ENCODE measurements at places on chromosomes 5 and 9. TPM values are rescaled to one million over a fixed set of nuclear protein-coding genes. Genes with fewer than 3 reads are reported as not detected.
A peak's percentile ranks its signal among the peaks of the same experiment; 100 is the strongest.

Gene FBP2
- total RNA-seq: not detected

GRCh38 chr5:135405082-135405481 is 6.1 kb upstream of the MACROH2A1 start:
- no peak overlapping the region for H3K27ac ChIP-seq
- no peak overlapping the region for H3K4me3 ChIP-seq
- peaks cover 35% of the 10 kb centered on the region for H3K27me3 ChIP-seq
- peaks cover 6% of the 10 kb centered on the region for H3K4me1 ChIP-seq

Gene HEMGN
- total RNA-seq: not detected

Gene NSG2
- total RNA-seq: not detected

Gene LECT2
- total RNA-seq: not detected

DNA sequence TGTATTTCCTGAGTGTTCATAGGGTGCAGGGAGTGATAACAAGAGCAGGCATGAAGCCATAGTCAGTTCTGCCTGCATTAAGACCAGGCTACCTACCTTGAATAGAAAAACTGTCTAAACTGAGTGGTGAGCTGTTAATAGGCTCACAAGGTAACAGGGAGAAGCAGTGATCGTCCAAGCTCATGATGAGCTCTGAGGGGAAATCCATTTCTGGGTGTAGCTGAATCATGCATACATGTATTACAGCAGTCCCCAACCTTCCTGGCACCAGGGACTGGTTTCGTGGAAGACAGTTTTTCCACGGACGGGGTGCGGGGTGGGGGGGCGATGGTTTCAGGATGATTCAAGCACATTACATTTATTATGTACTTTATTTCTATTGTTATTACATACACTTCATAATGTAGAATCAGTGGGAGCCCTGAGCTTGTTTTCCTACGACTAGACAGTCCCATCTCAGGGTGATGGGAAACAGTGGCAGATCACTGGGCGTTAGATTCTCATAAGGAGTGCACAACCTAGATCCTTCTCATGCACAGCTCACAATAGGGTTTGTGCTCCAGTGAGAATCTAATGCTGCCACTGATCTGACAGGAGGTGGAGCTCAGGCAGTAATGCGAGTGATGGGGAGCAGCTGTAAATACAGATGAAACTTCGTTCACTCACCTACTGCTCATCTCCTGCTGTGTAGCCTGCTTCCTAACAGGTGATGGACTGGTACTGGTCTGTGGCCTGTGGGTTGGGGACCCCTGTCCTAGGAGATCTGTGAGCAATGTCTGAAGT is 100.0 kb upstream of the IL6ST start:
- no peaks in the 10 kb centered on the region for H3K36me3 ChIP-seq
- no peak for DNase-seq
- H3K27me3 ChIP-seq: no peaks in the 10 kb centered on the region
- H3K4me1 ChIP-seq: peaks cover 25% of the 10 kb centered on the region
- H3K4me3 ChIP-seq: no peak overlapping the region
- no peak overlapping the region for H3K27ac ChIP-seq

Gene POU5F2
- total RNA-seq: 1.0 TPM

DNA sequence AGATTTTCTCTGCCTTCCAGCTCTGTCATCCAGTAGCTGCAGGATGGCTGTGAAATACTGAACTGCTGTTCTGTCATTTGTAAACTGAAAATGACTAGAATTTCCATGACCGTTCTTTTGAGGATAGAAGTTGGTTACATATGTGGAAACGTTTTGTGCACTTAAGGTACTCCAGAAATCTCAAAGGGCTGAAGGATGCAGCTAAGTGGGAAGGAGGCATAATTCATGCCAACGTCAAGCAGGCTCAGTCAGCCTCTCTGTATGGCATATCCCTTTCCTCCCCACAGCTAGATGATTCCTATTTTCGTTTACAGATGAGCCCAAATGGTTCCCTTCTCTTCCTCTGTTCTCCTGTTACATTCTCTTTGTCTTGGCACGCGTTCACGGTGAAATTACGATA is 257.6 kb downstream of the FBXL7 start:
- H3K4me1 ChIP-seq: peaks cover 24% of the 10 kb centered on the region
- H3K27ac ChIP-seq: no peak overlapping the region
- no peaks in the 10 kb centered on the region for H3K36me3 ChIP-seq

GRCh38 chr5:177330991-177331842 is 19.5 kb upstream of the MXD3 start:
- peaks cover 39% of the 10 kb centered on the region for H3K36me3 ChIP-seq
- H3K27me3 ChIP-seq: no peaks in the 10 kb centered on the region
- no peak overlapping the region for H3K27ac ChIP-seq
- DNase-seq: no peak
- peaks cover 13% of the 10 kb centered on the region for H3K4me1 ChIP-seq

Gene C9
- total RNA-seq: not detected

GRCh38 chr5:32932241-32932935 is 221.3 kb downstream of the NPR3 start:
- H3K27me3 ChIP-seq: no peaks in the 10 kb centered on the region
- no peak overlapping the region for H3K4me3 ChIP-seq
- no peaks in the 10 kb centered on the region for H3K36me3 ChIP-seq
- peaks cover 30% of the 10 kb centered on the region for H3K4me1 ChIP-seq

- H3K27me3 ChIP-seq: no peaks in the 10 kb centered on the region
- H3K36me3 ChIP-seq: peaks cover 4% of the 10 kb centered on the region
- no peak overlapping the region for H3K27ac ChIP-seq
- peaks cover 20% of the 10 kb centered on the region for H3K4me1 ChIP-seq
Observed at GRCh38 chr5:124253203-124253810, 493.1 kb downstream of the ZNF608 start.

DNA sequence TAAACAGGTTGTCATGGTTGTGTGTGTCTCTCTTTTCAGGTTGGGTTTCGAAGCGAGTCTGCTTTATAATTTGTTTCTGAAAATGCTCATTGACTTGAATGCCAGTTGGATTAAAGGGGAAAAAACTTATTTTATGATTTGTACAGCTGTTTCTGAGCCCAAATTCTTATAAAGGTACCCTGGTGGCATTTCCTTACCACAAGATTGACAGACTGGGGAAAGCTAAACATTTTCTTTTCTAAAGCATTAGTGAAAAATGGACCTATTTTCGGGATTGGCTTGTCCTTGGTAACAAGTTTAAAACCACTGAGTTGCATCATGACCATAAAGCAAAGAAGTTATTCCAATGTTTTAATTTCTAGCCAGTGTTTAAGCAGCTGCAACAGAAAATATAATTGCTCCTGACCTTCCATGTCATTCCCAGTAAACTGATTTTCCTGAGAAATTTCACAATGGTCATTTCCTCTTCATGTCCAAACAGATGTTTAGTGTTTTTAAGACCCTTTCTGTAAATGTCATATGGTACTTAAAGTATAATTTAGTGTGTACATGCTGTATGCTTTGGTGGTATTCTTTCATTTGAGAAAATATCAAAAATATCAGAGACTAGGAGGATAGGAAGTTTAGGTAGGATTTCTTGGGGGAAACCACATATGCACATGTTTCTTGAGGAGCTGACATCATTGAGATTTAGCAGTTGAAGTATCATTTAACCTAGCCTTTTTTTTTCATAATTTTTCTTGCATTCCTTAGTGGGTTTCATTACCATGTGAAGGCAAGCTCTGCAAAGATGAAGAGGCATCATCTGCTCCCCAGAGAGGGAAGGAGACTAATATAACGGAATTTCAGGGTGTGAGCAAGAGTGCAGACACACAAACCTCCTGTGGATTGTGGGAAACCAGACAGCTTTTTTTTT is 667.1 kb upstream of the RGMB start:
- DNase-seq: no peak
- H3K27ac ChIP-seq: peak overlapping the region; percentile 89
- H3K27me3 ChIP-seq: no peaks in the 10 kb centered on the region
- H3K36me3 ChIP-seq: no peaks in the 10 kb centered on the region
- peak overlapping the region; percentile 19 for H3K4me3 ChIP-seq

- H3K4me3 ChIP-seq: no peak overlapping the region
- no peak for DNase-seq
- H3K27ac ChIP-seq: no peak overlapping the region
- H3K4me1 ChIP-seq: no peaks in the 10 kb centered on the region
- peaks cover 3% of the 10 kb centered on the region for H3K27me3 ChIP-seq
Observed at GRCh38 chr9:119020284-119020683, 349.0 kb downstream of the BRINP1 start.

GRCh38 chr5:173014671-173015070 is 31.1 kb downstream of the ATP6V0E1 start:
- peaks cover 37% of the 10 kb centered on the region for H3K4me1 ChIP-seq
- DNase-seq: no peak
- peaks cover 7% of the 10 kb centered on the region for H3K36me3 ChIP-seq

GRCh38 chr5:90982576-90982975 is 400.5 kb downstream of the ARRDC3 start:
- H3K4me1 ChIP-seq: no peaks in the 10 kb centered on the region
- no peak overlapping the region for H3K4me3 ChIP-seq
- no peak for DNase-seq
- no peak overlapping the region for H3K27ac ChIP-seq

DNA sequence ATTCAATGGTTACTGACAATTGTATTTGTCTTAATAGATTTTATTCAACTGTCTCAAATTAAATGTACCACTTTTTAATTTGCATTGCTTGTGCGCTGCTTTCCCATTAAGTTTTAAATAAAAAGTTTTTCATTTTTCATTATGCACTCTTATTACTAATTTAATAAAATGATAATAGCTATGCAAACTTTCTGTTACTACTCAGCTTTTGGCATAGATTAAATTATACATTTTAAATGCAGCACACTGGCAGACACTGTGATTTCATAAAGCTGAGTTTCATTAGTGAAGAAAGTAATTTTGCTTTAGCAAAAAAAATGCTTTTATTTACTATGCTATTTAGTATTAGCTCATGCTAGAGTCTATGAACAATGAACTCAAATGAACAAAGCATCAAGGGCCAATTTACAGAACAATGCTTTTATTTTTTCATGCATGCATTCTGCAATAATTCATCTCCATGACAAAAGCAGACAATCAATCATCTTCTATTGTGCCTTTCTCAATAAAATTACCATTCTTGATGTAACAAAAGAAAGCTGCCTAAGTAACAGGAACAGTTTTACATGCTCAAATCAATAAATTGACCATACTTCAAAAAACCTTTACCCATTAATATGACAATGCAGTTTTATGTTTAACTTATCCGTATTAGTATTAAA is 595.2 kb upstream of the ARRDC3 start:
- peaks cover 2% of the 10 kb centered on the region for H3K27me3 ChIP-seq
- no peaks in the 10 kb centered on the region for H3K4me1 ChIP-seq
- no peaks in the 10 kb centered on the region for H3K36me3 ChIP-seq
- no peak for DNase-seq
- H3K4me3 ChIP-seq: no peak overlapping the region

DNA sequence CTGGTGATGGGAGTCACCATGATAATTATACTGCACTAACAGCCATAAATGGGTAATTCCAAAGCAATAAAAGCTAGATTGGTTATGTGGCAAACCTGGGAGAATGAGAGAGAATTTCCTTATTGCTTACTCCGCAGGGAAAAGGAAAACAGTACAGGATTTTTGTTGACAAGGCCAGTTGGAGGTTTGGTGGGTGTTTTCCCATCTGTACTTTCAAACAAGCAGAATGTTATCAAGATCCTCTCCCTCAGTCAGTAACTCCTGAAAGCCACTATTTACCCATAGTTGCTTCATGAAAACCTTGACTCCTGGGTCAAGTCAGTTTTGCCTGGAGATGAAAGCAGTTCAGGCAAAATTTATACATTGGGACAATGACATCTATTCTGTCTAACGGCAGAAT is 26.4 kb downstream of the IL9 start:
- H3K27ac ChIP-seq: no peak overlapping the region
- peaks cover 15% of the 10 kb centered on the region for H3K27me3 ChIP-seq
- no peaks in the 10 kb centered on the region for H3K36me3 ChIP-seq
- no peak for DNase-seq

Gene TNFSF15
- total RNA-seq: 0.73 TPM

GRCh38 chr5:56183506-56183905 is 49.6 kb downstream of the ANKRD55 start:
- peaks cover 7% of the 10 kb centered on the region for H3K4me1 ChIP-seq
- H3K27me3 ChIP-seq: no peaks in the 10 kb centered on the region
- no peaks in the 10 kb centered on the region for H3K36me3 ChIP-seq
- H3K4me3 ChIP-seq: no peak overlapping the region

Gene TPPP
- 0.13 TPM for total RNA-seq

DNA sequence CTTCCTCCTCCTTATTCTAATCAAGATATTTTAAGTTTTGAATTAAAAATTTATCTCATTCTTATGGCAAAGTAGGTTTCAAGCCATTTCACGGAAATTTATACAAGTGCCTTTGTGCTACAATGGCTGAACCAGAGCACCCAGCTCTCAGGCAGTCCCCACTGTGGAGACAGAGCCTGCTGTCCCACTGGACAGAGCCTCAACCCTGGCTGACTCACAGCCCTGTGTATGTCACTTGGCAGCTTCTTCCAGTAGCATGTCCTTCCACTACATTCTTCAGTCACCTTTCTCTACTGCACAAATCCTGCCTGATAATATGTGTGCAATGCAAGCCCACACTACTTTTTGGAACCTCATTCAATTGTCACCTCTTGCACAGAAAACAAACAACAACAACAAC is 253.1 kb downstream of the PDE4D start:
- H3K4me3 ChIP-seq: no peak overlapping the region
- peaks cover 5% of the 10 kb centered on the region for H3K36me3 ChIP-seq
- no peaks in the 10 kb centered on the region for H3K27me3 ChIP-seq
- H3K4me1 ChIP-seq: peaks cover 28% of the 10 kb centered on the region

- no peak within 1 kb of the TSS for H3K27ac ChIP-seq
- H3K4me1 ChIP-seq: peaks cover 8% of the 10 kb centered on the region
- no peak for DNase-seq
- peaks cover 65% of the 10 kb centered on the region for H3K27me3 ChIP-seq
- peaks cover 3% of the 10 kb centered on the region for H3K36me3 ChIP-seq
Observed at GRCh38 chr9:101738566-101739183, at the start of gene GRIN3A. GRIN3A (minus strand) TSS chr9:101738647; CDS start chr9:101737979, 668 bp downstream.

Gene SPATA31A3
- total RNA-seq: not detected

- no peak overlapping the region for H3K4me3 ChIP-seq
- H3K27me3 ChIP-seq: no peaks in the 10 kb centered on the region
- peak overlapping the region; percentile 1 for H3K27ac ChIP-seq
- peaks cover 25% of the 10 kb centered on the region for H3K4me1 ChIP-seq
- no peaks in the 10 kb centered on the region for H3K36me3 ChIP-seq
Observed at GRCh38 chr5:32044939-32045338, 129.2 kb downstream of the GOLPH3 start.

DNA sequence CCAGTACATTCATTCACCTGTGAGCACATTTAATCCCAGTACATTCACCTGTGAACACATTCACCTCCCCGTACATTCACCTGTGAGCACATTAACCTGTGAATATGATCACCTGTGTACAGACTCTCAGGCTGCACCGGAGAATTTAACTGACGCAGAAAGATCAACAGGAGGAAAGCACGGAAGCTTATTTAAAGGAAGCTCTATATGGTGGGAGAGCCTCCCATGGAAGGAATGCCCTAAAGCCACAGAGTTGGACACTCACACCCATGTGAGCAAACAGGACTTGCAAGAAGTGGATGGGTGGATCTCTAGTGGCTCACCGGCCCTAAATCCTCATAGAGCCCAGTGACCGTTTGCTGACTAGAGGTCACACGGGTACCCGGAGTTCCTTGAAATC is 38.2 kb downstream of the TRIP13 start:
- peaks cover 32% of the 10 kb centered on the region for H3K27me3 ChIP-seq
- H3K27ac ChIP-seq: no peak overlapping the region
- H3K36me3 ChIP-seq: no peaks in the 10 kb centered on the region
- no peak overlapping the region for H3K4me3 ChIP-seq

Gene GPX3
- 1.3 TPM for total RNA-seq

GRCh38 chr9:118693645-118694044 is 675.6 kb downstream of the BRINP1 start:
- H3K36me3 ChIP-seq: no peaks in the 10 kb centered on the region
- DNase-seq: no peak
- H3K27me3 ChIP-seq: no peaks in the 10 kb centered on the region

Data from osteocyte (in vitro differentiated cells).